ENCODE measurements at places on chromosomes 11 and 22.

DNA sequence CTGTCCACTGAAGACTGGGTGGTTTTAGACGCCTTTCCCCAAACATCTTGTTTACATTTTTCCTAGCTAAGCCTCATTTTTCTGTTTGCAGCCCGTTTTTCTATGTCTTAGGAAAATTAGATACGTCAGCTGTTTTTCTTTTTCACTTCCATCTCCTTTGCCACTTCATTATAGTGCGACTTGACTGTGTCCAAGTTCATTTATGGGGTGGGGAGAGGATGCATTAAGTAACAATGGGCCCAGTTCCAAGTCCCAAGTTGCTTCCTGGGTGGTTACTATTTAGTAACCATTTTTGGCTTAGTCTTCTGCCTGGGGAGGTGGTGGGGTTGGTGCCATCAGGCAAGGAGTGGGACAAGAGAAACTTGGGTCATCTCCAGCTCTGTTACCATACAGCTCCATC is 83.0 kb downstream of the TRAF6 start:
- no peak for DNase-seq

DNA sequence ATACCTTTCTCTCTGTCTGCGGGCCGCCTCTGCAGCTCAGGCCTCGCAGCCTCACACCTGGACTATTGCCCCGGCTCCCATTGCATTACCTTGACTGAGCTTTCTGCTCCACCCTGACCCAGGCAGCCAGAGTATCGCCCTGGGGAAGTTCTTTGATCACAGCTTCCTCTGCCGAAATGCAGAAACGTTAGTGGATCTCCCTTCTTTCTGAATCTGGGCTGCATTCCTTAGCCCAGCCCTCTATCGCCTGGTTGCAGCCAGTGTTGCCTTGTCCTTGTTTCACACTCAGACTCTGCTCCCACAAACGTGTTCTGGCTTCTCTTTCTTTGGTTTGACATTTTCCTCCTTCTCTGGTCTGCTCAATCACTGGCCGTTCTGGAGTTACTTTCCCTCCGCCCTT is 195.7 kb downstream of the ADAMTS15 start:
- no peak for DNase-seq

GRCh38 chr22:17172029-17172833 is 13.2 kb upstream of the HDHD5 start:
- DNase-seq: no peak

DNA sequence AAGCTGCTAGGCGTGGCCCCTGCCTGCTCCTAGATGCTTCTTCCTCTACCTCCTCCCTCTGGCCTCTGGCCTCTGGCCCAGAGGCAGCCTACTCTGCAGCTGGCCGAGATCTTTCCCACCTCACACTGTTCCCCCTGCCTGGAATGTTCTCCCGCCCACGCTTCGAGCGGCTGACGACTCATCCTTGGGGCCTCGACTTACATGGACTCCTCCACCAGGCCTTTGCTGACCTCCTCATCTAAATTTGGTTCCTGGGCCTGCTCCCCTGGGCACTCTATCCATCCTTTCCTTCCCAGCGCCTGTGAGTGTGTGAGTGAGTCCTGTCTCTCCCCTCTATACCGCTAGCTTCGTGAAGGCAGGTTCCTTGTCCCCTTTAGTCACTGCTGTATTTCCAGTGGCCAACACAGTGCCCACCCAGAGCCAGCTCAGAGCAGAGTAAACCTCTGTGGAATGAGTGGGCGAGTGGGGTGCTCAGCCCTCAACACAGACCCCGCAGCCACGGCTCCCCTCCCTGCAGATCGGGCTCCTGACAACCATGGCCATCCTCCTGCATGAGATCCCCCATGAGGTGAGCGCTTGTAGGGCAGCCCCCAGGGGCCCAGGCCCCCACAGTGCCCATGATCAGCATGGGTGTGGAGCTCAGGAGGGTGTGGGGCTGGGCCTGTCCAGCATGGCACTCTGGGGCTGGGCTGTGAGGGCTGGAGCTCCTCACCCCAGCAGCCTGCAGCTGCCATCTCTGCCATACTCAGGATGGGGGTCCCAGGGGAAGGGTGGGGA is 5.7 kb downstream of the SLC39A13 start:
- peak; percentile 88 for DNase-seq

GRCh38 chr11:102223859-102224258 is 93.4 kb upstream of the BIRC3 start:
- DNase-seq: peak; percentile 93

DNA sequence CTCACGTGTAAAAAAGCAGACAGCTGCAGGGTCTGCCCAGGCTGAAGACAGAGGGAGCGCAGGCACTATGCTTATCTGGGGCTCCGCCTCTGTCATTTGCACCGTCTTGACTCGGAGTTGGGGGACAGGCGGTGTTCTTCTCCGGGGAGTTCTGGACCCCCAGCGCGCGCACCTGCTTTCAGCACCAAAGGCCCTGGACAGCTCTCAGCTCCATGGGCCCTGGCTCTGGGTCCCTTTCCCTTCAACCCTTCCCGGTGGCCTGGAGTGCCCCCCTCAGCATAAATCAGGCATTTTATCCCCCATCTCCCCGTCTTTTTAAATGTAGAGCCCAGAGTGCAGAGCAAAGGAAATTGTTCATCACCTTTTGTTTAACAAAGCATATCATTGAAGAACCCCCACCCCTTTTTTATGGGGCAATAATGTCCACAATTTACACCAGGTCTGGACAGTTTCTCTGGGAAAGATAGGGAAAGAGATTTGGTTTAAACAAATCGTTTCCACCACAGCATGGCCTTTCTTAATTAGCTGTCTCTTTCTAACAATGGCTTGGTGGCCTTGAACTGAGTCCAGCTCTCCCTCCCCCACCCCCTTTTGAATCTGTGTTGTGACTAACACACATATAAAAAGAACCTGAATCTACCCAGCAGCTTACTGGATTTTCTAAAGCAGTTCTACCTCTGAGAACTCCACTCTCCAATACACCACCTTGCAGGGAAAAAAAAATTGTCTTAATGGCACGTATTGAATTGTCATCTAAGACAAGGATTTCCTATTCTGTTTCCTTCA is 1.7 kb downstream of the SEZ6L start:
- DNase-seq: no peak

DNA sequence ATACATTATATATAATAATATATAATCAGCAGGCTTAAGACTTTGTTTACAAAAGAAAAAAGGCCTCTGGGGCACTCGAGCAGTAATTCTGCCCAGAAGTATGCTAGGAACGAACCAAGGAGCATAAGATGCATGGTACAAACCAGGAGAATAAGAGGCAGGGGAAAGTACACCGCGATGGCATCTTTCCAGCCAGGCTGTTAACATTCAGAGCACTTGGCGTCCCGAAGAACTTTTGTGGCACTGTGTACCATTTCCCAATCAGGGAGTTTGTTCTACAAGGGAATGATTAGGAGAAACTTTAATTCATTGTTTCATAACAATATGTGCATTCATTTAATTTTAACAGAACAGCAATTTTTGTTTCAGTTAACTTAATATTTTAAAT is 125.1 kb downstream of the WT1 start:
- peak; percentile 94 for DNase-seq

DNA sequence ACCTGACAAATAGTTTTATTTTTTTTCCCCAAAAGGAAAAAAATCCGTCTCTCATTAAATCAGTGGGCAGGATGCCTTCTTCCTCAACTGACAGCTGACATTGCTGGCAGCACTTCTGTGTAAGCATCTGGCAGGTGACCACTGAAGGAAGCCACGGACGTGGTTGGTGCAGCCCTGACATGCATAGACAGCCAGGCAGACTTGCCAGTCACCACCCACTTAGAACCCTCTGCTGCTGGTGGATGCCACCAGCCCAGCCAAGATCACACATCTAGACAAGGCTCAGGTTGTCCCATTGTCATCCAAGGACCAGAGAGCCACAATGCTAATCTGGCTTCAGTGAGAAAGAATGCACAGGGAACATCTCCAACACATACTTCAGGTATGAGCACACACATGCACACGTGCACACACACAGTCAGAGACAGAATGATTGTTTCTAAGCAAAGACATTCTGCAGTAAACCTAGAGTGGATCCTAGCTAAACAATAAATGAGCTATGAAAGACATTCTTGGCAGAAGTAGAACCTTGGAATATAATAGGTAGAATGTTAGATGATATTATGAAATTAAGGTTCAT is 49.8 kb upstream of the BMAL1 start:
- no peak for DNase-seq

DNA sequence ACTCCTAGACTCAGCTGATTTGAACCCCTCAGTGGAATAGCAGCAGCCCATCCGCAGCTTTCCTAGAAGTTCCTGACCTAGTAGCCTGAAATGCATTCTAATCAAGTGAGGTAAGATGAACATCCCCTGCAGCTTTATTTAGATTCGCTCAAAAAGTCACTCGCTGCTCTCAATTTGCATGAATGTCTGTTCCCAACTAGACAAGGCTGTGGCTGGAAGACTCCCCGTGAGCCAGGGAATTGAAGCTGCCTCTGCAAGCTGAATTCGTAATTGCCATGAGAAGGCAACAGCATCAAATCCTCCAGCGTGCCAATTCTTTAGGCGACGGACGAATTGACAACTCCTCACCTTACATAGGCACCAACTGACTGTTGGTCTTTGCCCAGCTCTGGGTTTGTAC is 17.1 kb upstream of the SCN3B start:
- no peak for DNase-seq

DNA sequence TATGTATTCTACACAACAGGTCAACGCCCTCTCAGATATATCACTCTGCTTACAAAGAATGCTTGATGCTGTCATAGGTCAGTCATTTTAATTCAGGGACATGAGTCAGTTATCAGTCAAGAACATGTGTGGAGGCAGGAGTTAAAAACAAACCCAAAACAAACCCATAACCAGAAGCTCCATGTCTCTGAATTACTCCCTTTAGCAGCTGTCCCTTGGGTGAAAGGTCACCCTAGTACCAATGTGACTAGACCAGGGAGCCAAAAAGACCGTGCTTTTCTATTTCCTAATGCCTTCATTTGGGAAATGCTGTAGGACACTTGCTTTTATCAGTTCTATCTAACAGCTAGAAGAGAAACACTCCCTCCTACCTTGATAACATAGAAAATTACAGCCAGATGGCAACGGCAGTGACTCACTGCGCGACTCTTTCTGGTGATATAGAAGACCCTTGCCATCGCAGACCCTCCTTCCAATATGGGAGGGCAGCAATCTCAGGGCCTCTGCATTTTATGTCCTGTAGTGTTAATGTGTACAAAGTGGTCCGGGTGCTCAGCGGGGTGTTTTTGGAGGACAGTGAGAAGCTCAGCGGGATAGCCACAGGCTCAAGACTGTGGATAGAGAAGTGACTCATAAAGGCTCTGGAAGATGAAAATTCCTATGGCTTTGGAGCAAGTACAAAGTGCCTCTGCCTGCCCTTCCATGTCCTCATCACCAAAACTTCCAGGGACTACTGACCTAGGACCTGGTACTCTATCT is 24.8 kb downstream of the APOL5 start:
- DNase-seq: peak; percentile 81

DNA sequence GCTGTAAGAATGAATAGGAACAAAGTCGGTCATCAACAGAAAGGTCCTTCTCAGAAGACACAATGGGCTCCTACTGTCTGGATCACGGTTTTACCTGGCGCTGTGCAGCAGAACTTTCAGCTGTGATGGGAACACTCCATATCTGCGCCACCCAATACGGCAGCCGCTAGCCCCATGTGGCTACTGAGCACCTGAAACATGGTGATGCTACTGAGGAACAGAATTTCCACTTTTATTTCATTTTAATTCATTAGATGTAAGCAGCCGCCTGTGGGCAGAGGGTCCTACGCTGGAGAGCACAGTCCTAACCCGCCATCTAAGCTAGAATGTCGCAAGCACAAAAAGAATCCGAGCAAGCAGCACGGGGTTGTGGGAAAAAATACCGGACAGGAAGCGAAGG is 2.7 kb downstream of the SULT4A1 start:
- no peak for DNase-seq

- DNase-seq: no peak
These were observed 11.6 kb downstream of the DEPDC7 start for GRCh38 chr11:33027233-33027632.

GRCh38 chr11:26944866-26945664 is 48.8 kb upstream of the FIBIN start:
- DNase-seq: no peak

DNA sequence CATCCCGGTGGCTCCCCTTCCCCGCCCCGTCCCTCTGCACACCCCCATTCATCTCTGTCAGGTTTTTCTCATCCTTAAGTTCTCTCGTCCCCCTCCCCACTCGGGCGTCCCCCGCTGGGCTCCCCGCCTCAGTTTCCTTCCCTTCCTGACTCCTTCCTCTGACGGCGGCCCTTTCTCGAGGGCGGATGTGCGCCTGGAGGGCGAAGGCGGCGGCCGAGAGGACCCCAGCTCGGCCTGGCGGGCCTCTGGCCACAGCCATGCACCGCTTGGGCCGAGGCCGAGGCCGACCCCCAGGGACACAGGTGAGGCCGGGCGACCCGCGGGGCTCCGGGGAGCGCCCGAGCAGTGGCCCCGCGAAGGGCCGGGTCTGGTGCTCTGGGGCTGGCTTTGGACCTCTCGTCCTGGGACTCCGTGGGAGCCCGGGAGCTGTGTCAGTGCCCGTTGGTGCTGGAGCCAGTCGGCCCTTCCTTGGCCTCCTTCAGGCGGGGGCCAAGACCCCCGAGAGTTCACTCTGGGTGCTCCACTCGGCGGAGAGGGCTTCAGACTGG is 2.9 kb downstream of the PHLDB1 start:
- DNase-seq: no peak

- DNase-seq: no peak
These were observed 397.0 kb upstream of the ISX start for GRCh38 chr22:34669001-34669400.

- DNase-seq: no peak
These were observed 277.1 kb downstream of the TTC28 start for GRCh38 chr22:28402539-28402938.

GRCh38 chr11:79667380-79667779 is 226.6 kb upstream of the TENM4 start:
- DNase-seq: no peak

DNA sequence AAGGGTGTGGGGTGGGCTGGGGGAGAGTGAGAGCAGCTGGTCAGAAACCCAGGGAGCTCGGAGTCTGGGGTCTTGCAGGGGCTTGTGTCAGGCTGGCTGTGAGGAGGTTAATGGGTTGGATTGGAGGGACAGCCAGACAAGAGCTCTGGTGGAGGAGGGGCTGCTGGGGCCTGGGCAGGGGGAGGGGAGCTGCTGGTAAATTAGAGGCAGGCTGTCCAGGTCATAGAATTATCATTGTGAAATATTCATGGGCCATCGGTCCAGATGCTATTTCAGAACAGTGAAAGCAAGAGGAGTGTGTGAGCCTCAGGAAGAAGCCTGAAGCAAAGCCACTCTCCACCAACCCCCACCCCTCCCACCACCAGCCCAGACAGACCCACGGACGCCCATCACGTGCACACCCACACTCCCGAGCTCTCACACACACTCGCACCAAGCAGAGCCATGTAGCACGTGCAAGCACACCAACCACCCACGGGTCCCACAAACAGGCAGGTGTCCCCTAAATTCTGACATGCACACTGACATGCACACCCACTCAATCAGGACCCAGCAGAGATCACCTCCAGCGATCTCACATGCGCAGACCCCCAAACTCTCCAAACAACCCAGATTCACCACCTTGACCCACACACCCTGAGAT is 18.8 kb downstream of the RTN4RL2 start:
- DNase-seq: no peak

GRCh38 chr22:36443198-36443770 is 38.2 kb downstream of the TXN2 start:
- peak; percentile 53 for DNase-seq

Measured in amniotic epithelial cell (primary cell).